ENCODE measurements at places on chromosomes 7 and 10.
A peak's percentile ranks its signal among the peaks of the same experiment; 100 is the strongest.

- no peak overlapping the region for H3K27ac ChIP-seq
- H3K4me3 ChIP-seq, result peak overlapping the region; percentile 22
Observed at GRCh38 chr7:127347567-127348246, 44.8 kb downstream of the ZNF800 start.

DNA sequence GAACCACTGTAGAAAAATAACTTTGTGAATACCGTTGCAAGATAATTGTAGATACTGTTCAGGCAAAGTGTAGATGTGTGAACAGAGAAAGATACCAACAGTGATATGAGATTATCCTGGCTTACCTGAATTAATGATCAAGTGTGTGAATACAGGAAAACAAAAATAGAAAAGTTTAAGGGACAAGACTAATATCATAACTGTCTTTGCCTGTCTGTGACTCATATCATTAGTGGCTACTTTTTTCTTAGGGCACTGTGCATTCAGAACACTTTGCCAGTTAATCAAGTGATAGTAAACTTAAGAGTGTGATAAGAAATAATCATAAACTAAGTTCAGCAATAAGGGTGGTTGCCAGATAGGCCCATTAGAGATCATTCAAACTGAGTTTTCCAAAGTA, 323.0 kb upstream of the LRGUK start:
- no peak overlapping the region for H3K4me3 ChIP-seq
- no peaks in the 10 kb centered on the region for H3K27me3 ChIP-seq
- H3K4me1 ChIP-seq, result peaks cover 5% of the 10 kb centered on the region

GRCh38 chr10:76649723-76650127, 987.9 kb downstream of the KCNMA1 start:
- no peak overlapping the region for H3K27ac ChIP-seq
- H3K4me1 ChIP-seq, result no peaks in the 10 kb centered on the region
- no peak for DNase-seq
- no peaks in the 10 kb centered on the region for H3K27me3 ChIP-seq

- no peak overlapping the region for H3K4me3 ChIP-seq
- peaks cover 20% of the 10 kb centered on the region for H3K4me1 ChIP-seq
- H3K27ac ChIP-seq, result no peak overlapping the region
- no peaks in the 10 kb centered on the region for H3K27me3 ChIP-seq
- DNase-seq, result no peak
Observed at GRCh38 chr10:35421553-35422178, 85.4 kb downstream of the CCNY start.

- no peak for DNase-seq
- H3K4me1 ChIP-seq, result peaks cover 10% of the 10 kb centered on the region
- peaks cover 3% of the 10 kb centered on the region for H3K36me3 ChIP-seq
- H3K27me3 ChIP-seq, result peaks cover 21% of the 10 kb centered on the region
Observed at GRCh38 chr10:132533571-132534260, 3.9 kb upstream of the INPP5A start.

DNA sequence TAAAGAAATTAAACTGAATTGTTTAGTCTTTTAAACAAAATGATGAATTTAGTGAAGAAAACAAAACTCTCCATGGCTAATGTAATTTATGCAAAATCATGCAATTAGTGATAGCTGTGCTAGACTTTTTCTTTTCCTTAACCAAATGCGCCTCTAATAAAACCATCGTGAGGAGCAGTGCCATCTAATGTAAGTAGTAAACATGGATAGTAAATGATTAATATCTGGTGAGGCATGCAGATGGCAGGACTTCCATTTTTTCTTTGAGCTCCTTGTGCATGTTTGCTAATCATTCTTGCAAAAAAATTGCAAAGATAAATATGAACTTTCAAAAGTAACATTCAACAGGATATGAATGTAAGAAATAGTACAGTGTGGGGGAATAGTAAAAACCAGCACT, 2.3 kb downstream of the INSYN2A start:
- no peaks in the 10 kb centered on the region for H3K36me3 ChIP-seq
- H3K27me3 ChIP-seq, result peaks cover 38% of the 10 kb centered on the region
- no peak for DNase-seq
- H3K4me3 ChIP-seq, result no peak overlapping the region
- H3K27ac ChIP-seq, result no peak overlapping the region

DNA sequence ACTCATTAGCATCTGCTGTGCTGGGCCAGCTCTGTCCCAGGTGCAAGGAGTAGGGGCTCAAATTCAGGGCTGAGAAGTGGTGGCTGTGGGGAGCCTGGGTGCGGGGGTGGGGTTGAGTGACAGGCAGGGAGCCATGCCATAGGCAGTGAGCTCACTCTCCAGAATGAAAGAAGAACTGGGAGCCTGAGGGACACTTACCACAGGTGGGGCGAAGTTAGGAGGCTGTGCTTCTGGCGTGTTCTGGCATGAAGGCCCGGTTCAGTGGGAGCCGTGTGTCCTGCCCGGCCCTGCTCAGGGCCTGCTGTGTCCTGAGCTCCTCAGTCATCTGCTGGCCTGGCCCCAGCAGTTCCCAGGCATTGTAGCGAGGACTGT, 62.5 kb downstream of the MKI67 start:
- DNase-seq, result no peak
- peaks cover 68% of the 10 kb centered on the region for H3K36me3 ChIP-seq
- H3K4me1 ChIP-seq, result peaks cover 58% of the 10 kb centered on the region
- H3K27ac ChIP-seq, result peak overlapping the region; percentile 87

DNA sequence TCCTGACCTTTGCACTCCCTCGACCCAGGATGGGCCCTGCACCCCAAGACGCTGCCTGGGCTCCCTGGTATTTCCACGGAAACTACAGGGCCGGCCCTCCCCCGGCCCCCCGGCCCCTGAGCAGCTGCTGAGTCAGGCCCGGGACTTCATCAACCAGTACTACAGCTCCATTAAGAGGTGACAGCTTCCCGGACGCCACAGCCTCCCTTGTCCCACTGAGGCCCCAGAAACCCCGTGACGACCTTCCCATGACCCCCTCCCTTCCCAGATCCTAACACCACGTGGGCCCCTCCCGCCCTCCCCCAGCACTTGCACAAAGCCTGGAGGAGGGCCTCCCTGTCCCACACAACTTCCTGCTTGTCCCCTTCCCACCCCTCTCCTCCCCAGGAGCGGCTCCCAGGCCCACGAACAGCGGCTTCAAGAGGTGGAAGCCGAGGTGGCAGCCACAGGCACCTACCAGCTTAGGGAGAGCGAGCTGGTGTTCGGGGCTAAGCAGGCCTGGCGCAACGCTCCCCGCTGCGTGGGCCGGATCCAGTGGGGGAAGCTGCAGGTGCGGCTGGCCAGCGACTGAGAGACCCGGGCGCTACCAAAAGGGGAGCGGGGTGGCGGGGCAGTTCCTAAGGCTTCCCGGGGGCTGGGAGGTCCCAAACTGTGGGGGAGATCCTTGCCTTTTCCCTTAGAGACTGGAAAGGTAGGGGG, 5.7 kb downstream of the NOS3 start:
- no peaks in the 10 kb centered on the region for H3K36me3 ChIP-seq
- H3K27ac ChIP-seq, result no peak overlapping the region
- H3K27me3 ChIP-seq, result no peaks in the 10 kb centered on the region
